ENCODE measurements at places on chromosomes 6 and 20. TPM values are rescaled to one million over a fixed set of nuclear protein-coding genes. Genes with fewer than 3 reads are reported as not detected.

PET117 gene
- total RNA-seq = 14.6 TPM

NFYA gene
- total RNA-seq = 21.6 TPM

LRRN4 gene
- total RNA-seq = not detected

PPIL6 gene
- total RNA-seq = not detected

TFAP2D gene
- total RNA-seq = not detected
